ENCODE measurements at places on chromosomes 5 and 9. TPM values are rescaled to one million over a fixed set of nuclear protein-coding genes. Genes with fewer than 3 reads are reported as not detected.

The ANKRD55 gene
- 1.6 TPM for polyA plus RNA-seq

The FBP1 gene
- polyA plus RNA-seq: 57.4 TPM

The IL3 gene
- polyA plus RNA-seq: not detected

The LHFPL2 gene
- 47.5 TPM for polyA plus RNA-seq

The SPINK13 gene
- polyA plus RNA-seq: not detected

The TRAF1 gene
- 4.6 TPM for polyA plus RNA-seq

The GZMA gene
- 0.58 TPM for polyA plus RNA-seq

The PPP2R2B gene
- polyA plus RNA-seq: 15.4 TPM

The LMNB1 gene
- 130 TPM for polyA plus RNA-seq

The PRELID2 gene
- 9.1 TPM for polyA plus RNA-seq

The SPINK7 gene
- 0.25 TPM for polyA plus RNA-seq

The GPX3 gene
- 1,297 TPM for polyA plus RNA-seq

The RAI14 gene
- polyA plus RNA-seq: 103 TPM

The GARIN3 gene
- polyA plus RNA-seq: not detected

The FAM151B gene
- polyA plus RNA-seq: 3.0 TPM

The ECSCR gene
- polyA plus RNA-seq: 26.2 TPM

The SPATA31D4 gene
- not detected for polyA plus RNA-seq

The IRGM gene
- polyA plus RNA-seq: 1.2 TPM

The FRMPD1 gene
- 1.1 TPM for polyA plus RNA-seq

The EPB41L4B gene
- polyA plus RNA-seq: 14.8 TPM

The TLX3 gene
- not detected for polyA plus RNA-seq

The CDX1 gene
- polyA plus RNA-seq: 0.80 TPM

The NR2F1 gene
- polyA plus RNA-seq: 241 TPM

The FSD1L gene
- 11.7 TPM for polyA plus RNA-seq

The DND1 gene
- not detected for polyA plus RNA-seq

The GABRB2 gene
- polyA plus RNA-seq: 1.9 TPM

The OR1J2 gene
- polyA plus RNA-seq: not detected

The MTRR gene
- 54.7 TPM for polyA plus RNA-seq

The HAVCR2 gene
- polyA plus RNA-seq: 11.6 TPM

The CNTFR gene
- polyA plus RNA-seq: 44.1 TPM

The PCDHGA9 gene
- polyA plus RNA-seq: 6.3 TPM

The INSYN2B gene
- 1.5 TPM for polyA plus RNA-seq

The TXNDC8 gene
- polyA plus RNA-seq: not detected

The CCDC112 gene
- 16.5 TPM for polyA plus RNA-seq

The PCDHA1 gene
- not detected for polyA plus RNA-seq

The OBP2B gene
- 0.30 TPM for polyA plus RNA-seq

The NTNG2 gene
- 0.17 TPM for polyA plus RNA-seq

The TMEM8B gene
- polyA plus RNA-seq: 26.0 TPM

The LRRC14B gene
- polyA plus RNA-seq: not detected

The AK3 gene
- 118 TPM for polyA plus RNA-seq

The C9orf153 gene
- 0.15 TPM for polyA plus RNA-seq

The NPR3 gene
- 28.2 TPM for polyA plus RNA-seq

The DYNC2I2 gene
- 68.1 TPM for polyA plus RNA-seq

The IFNA6 gene
- polyA plus RNA-seq: not detected

The IFNA21 gene
- polyA plus RNA-seq: not detected

The DBH gene
- 3.1 TPM for polyA plus RNA-seq

The PIP5K1B gene
- polyA plus RNA-seq: 7.6 TPM

The TTC23L gene
- 2.7 TPM for polyA plus RNA-seq

The FBXL7 gene
- 28.5 TPM for polyA plus RNA-seq

The PRKAA1 gene
- polyA plus RNA-seq: 64.4 TPM

The SLC6A19 gene
- 42.2 TPM for polyA plus RNA-seq

The FOXD4L5 gene
- polyA plus RNA-seq: 0.07 TPM

The PCDHA7 gene
- polyA plus RNA-seq: 0.28 TPM

The OGN gene
- polyA plus RNA-seq: 82.7 TPM

The RETREG1 gene
- polyA plus RNA-seq: 48.6 TPM

The SLC34A3 gene
- 6.9 TPM for polyA plus RNA-seq

The ANKRD20A1 gene
- polyA plus RNA-seq: 3.1 TPM

The PCDHGB1 gene
- polyA plus RNA-seq: 1.3 TPM

The TMC1 gene
- 0.99 TPM for polyA plus RNA-seq
